Fibroblast of skin of back (primary cell): ENCODE measurements at places on chromosomes 4 and X.
A peak's percentile ranks its signal among the peaks of the same experiment; 100 is the strongest.

DNA sequence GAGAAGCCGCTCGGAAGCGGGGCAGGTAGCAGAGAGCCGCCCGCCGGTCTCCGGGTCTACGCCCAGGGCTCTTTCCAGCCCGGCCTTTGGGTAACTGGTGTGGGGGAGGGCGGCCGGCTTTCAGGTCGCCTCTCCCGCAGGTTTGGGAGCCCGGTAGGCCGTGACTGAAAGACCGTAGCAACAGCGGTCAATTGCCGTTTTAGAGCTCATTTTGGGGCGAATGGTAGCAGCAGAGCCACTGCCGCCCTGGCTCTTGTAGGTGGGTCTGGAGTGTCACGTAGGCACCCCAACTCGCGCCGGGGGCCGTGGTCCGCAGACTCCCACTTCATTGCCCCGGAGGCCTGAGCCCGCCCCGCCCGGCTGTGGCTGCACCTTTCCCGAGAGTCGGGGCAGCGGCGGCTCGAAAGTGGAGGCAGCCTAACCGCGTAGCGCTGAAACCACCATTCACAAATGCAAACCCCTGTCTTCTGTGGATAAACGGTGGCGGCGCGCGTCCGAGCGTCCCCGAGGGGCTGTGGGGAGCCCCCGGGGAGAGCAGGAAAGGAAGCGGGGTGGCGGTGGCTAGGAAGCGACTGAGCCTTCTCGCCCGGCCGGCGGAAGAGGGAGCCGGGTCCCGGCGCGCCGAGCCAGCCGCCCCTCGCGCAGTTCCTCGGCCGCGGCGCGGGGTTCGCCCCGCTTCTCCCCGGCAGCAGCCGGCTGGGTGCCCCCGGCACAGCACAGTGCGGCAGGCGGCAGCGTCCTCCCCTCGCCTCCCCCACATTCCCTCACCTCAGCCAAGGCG lies 2185.1 kb upstream of the TENM3 start:
- peak; percentile 6 for DNase-seq

GRCh38 chr4:139802931-139803330 lies 137.3 kb downstream of the MGST2 start:
- no peak for DNase-seq

- DNase-seq, result no peak
These were observed 1.3 kb upstream of the TIGD2 start for GRCh38 chr4:89109841-89110540.

- DNase-seq, result no peak
These were observed 461.4 kb downstream of the NAF1 start for GRCh38 chr4:162705130-162705803.

DNA sequence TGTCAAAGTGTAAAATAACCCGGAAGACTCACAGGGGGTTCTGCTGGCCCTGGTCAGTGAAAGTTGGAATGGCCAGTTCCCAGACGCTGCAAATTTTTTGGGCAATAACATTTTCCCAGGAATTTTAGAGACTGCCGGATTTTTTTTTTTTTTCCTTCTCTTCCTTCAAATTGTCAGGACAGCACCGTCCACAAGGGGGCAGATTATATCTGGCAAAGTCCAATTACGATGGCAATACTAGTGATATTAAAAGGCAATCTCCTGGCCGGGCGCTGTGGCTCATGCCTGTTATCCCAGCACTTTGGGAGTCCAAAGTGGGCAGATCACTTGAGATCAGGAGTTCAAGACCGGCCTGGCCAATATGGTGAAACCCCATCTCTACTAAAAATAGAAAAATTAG lies 20.5 kb downstream of the SLC25A5 start:
- peak; percentile 54 for DNase-seq

- DNase-seq, result no peak
These were observed 88.6 kb downstream of the GRIA3 start for GRCh38 chrX:123272630-123273029.

- DNase-seq, result no peak
These were observed 27.8 kb downstream of the CD99L2 start for GRCh38 chrX:150870487-150871340.

DNA sequence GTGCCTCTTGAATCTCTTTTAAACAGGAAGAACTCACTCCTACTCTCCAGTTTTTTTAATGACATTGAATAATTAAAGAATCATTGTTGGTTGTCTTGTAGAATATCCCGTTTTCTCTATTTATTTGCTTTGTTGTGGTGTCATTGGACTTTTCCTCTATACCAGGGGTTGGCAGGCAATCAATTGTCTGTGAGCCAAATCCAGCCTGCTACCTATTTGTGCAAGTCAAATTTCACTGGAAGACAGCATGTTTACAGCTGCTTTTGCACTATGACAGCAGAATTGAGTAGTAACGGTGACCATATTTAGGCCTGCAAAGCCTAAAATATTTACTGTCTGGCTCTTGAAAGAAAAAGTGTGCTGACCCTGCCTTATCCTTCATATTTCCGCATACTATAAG lies 34.8 kb downstream of the POLA1 start:
- DNase-seq, result no peak

DNA sequence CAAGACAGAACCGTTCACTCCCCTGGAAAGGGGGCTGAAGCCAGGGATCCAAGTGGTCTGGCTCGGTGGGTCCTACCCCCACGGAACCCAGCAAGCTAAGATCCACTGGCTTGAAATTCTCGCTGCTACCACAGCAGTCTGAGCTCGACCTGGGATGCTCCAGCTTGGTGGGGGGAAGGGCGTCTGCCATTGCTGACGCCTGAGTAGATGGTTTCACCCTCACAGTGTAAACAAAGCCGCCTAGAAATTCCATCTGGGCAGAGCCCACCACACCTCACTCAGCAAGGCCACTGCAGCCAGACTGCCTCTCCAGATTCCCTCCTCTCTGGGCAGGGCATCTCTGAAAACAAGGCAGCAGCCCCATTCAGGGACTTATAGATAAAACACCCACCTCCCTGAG lies 13.4 kb upstream of the PBDC1 start:
- no peak for DNase-seq

GRCh38 chr4:101954351-101954750 lies 163.8 kb downstream of the BANK1 start:
- DNase-seq, result peak; percentile 32

DNA sequence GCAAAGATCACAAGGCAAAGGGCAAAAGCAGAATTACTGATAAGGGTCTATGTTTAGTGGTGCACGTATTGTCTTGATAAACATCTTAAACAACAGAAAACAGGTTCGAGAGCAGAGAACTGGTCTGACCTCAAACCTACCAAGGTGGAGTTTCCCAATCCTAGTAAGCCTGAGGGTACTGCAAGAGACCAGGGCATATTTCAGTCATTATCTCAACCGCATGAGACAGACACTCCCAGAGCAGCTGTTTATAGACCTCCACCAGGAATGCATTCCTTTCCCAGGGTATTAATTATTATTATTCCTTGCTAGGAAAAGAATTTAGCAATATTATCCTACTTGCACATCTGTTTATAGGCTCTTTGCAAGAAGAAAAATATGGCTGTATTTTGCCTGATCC lies 51.5 kb downstream of the NPNT start:
- DNase-seq, result peak; percentile 23

- peak; percentile 0 for DNase-seq
These were observed 14.8 kb downstream of the DCAF8L1 start for GRCh38 chrX:27966492-27966891.
